ENCODE measurements at places on chromosomes 2 and 18. TPM values are rescaled to one million over a fixed set of nuclear protein-coding genes. Genes with fewer than 3 reads are reported as not detected.

The ZNF396 gene
- 1.7 TPM for total RNA-seq

- H3K4me3 ChIP-seq = no peak overlapping the region
- H3K36me3 ChIP-seq = no peaks in the 10 kb centered on the region
- DNase-seq = no peak
- H3K4me1 ChIP-seq = no peaks in the 10 kb centered on the region
- H3K27ac ChIP-seq = no peak overlapping the region
- H3K27me3 ChIP-seq = no peaks in the 10 kb centered on the region
These were observed 21.2 kb downstream of the E2F6 start for GRCh38 chr2:11444737-11445136.

DNA sequence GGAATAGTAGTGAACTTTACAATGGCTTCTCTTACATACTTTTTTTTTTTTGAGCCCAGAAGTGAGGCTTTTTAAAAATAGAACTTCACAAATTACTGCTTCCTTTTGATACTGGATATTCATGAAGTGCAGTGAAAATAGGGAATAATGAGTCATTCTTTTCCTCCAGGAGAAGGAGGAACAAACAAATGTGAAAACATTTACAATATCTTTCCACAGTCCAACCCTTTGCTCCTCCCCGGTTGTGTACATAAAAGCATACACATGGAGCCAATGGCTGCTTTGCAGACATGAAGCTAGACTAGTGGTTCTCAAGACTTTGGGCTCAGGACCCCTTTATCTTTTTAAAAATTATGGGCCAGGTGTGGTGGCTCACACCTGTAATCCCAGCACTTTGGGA, 266.9 kb downstream of the GBX2 start:
- H3K4me1 ChIP-seq = peaks cover 4% of the 10 kb centered on the region
- H3K27ac ChIP-seq = no peak overlapping the region
- DNase-seq = no peak
- H3K4me3 ChIP-seq = no peak overlapping the region
- no peaks in the 10 kb centered on the region for H3K36me3 ChIP-seq

- no peaks in the 10 kb centered on the region for H3K36me3 ChIP-seq
- peaks cover 5% of the 10 kb centered on the region for H3K4me1 ChIP-seq
- H3K27me3 ChIP-seq = no peaks in the 10 kb centered on the region
- no peak overlapping the region for H3K4me3 ChIP-seq
These were observed 192.8 kb upstream of the APCDD1 start for GRCh38 chr18:10261344-10262276.

DNA sequence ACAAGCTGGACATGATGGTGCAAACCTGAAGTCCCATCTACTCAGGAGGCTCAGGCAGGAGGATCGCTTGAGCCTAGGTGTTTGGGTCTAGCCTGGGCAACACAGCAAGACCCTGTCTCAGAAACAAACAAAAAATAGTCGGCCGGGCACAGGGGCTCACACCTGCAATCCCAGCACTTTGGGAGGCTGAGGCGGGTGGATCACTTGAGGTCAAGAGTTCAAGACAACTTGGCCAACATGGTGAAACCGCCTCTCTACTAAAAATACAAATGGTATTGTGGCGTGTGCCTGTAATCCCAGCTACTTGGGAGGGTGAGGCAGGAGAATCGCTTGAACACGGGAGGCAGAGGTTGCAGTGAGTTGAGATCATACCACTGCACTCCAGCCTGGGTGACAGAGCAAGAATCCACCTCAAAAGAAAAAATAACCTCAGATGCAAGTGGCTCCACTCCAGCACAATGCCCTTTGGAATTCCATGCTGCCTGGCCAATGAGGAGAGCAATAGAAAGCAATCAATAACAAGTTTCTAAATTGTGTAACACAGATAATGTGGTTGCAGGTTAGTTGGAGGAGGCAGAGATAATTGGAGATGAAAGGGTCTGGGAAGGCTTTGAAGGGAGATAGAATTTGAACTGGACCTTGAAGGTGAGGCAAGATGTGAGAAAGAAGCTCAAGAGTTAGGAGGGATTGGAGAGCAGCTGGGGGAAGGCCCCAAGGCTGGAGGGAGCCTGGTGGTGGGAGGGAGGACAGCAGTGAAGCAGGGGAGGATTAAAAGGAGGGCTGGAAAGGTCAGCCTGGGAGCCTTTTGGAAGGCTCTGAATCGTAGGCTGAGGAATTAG, 6.0 kb downstream of the TTC31 start:
- H3K27me3 ChIP-seq = no peaks in the 10 kb centered on the region
- DNase-seq = no peak
- H3K4me3 ChIP-seq = no peak overlapping the region
- H3K36me3 ChIP-seq = no peaks in the 10 kb centered on the region
- H3K27ac ChIP-seq = no peak overlapping the region

GRCh38 chr2:521853-522530, 155.2 kb downstream of the TMEM18 start:
- H3K36me3 ChIP-seq = no peaks in the 10 kb centered on the region
- H3K27me3 ChIP-seq = no peaks in the 10 kb centered on the region
- no peaks in the 10 kb centered on the region for H3K4me1 ChIP-seq

GRCh38 chr2:66217039-66217585, 217.8 kb upstream of the MEIS1 start:
- H3K4me3 ChIP-seq = no peak overlapping the region
- H3K27ac ChIP-seq = no peak overlapping the region
- no peaks in the 10 kb centered on the region for H3K4me1 ChIP-seq
- no peaks in the 10 kb centered on the region for H3K27me3 ChIP-seq
- no peak for DNase-seq

DNA sequence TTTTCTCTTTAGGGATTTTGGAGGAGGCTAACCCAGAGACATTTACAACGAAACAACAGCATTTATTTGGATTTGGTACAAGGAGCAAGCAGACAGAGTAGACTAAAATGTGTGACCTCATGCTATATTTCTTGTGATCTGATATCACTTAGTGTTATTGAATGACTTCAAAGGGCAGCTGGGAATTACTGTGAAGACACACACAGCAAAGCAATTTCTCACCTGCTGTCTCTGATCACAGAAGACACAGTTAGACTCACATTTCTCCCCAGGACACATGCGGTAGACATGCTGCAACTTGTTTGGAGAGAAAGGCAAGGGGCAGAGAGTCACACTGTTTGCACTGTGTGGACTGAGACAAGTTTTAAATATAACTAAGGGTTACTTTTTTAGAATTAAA, 67.5 kb downstream of the LTBP1 start:
- H3K36me3 ChIP-seq = no peaks in the 10 kb centered on the region
- H3K27me3 ChIP-seq = no peaks in the 10 kb centered on the region
- no peak for DNase-seq
- H3K27ac ChIP-seq = no peak overlapping the region
- H3K4me1 ChIP-seq = no peaks in the 10 kb centered on the region

DNA sequence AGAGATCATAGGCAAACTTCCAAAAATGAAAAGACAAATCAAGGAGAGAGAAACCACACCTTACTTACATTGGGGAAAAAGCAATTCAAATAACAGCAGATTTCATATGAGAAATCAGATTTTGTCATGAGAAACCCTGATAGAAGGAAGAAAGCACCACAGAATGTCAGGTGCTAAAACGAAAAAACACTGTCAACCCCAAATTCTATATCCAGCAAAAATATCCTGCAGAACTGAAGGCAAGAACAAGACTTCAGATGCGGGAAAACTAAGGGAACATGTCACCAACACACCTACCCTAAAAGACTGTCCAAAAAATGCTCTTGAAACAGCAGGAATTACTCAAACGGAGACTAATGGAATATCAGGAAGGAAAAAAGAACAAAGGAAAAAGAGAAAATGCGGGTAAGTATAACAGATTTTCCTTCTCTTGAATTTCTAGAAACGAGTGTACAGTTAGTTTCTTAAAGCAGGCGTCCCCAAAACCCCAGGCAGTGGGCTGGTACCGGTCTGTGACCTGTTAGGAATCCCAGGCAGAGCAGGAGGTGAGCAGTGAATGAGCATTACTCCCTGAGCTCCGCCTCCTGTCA, 7.3 kb upstream of the ID2 start:
- DNase-seq = no peak
- H3K27ac ChIP-seq = no peak overlapping the region
- no peaks in the 10 kb centered on the region for H3K27me3 ChIP-seq
- no peak overlapping the region for H3K4me3 ChIP-seq
- no peaks in the 10 kb centered on the region for H3K36me3 ChIP-seq

The NR4A2 gene
- 111 TPM for total RNA-seq

The BOLL gene
- not detected for total RNA-seq

DNA sequence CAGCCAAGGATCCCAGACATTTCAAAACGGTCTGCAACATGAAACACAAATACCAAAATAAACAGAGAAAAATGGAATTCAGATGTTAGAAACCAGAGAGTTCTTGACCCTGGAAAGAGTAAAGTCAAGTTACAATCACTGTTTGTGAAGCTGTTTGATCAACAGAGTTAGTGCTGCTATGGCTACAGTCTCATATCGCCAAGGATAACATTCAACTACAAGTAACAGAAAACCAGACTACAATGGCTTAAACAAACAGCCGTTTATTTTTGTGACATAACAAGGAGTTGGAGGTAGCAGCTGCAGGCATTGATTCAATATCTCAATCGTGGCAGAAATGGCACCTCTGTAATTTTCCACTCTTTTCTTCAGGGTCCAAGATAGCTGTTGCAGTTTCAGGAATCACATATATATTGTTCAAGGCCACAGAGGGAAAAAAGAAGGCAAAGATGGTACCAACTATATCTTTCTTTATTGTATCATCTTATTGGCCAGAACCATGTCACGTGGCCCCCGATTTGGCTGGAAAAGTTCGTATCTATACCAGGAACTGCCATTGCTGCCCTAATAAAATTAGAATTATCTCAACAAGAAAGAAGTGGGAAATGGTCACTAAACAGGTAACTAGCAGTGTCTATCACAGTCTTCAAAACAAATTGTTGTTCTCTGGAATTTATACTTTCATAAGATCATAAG, 17.7 kb upstream of the HNRNPLL start:
- H3K36me3 ChIP-seq = no peaks in the 10 kb centered on the region
- no peak for DNase-seq
- no peak overlapping the region for H3K27ac ChIP-seq
- peaks cover 2% of the 10 kb centered on the region for H3K4me1 ChIP-seq

DNA sequence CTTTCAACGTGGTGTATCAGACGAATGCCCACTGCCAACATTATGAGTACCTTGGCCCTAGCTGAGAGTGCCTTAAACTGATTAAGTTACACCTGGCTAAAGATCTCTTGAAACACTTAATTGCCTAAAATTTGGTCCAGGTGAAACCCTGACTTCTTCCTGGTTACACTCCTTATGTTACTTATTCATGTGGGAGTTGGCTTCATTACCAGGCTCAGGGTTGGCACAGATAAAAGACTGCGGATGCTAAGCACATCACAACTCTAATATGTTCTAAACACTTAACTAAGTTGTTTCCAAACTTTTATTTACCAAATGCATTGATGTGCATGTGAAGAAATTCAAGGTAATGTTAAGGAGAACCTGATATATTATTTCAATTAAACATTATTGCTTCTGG, 298.9 kb downstream of the TCF4 start:
- no peak overlapping the region for H3K27ac ChIP-seq
- no peaks in the 10 kb centered on the region for H3K36me3 ChIP-seq
- no peaks in the 10 kb centered on the region for H3K27me3 ChIP-seq

DNA sequence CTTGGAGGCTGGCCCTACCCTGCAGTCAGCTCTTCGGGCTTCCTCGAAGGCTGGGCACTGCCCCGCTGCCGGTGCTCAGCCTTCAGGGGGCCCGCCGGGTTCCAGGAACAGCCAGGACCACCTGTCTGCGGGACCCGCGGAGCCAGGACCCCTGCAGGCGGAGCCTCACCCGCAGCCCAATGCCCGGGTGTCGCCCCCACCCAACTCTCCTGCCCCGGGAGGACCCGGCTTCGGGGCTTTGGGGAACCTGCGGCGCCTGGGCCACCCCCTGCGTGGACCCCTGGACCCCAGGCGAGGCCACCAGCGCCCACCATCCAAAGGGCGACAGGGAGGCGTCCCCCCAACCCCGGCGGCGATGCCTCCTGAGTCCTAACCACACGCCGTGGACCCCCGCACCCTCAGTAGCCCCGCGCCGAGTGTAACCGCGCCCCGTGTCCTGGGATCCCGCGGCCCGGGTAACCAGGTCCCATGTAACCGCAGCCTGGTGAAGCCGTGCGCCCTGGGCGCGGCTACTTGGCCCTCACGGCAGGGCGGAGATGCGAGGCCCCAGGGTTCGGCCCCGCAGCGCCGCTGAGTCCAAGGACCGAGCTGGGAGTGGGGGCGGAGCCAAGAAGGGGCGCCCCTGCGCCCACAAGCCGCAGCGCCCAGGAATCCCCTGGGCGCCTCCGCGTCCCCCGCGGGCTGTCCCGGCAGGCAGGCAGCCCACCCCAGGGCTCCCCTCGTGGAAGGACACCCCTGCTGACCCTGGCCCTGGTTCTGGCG, 11.0 kb upstream of the UBE2F start:
- H3K4me3 ChIP-seq = peak overlapping the region; percentile 4
- H3K4me1 ChIP-seq = peaks cover 1% of the 10 kb centered on the region
- H3K36me3 ChIP-seq = no peaks in the 10 kb centered on the region

- no peak overlapping the region for H3K4me3 ChIP-seq
- H3K36me3 ChIP-seq = no peaks in the 10 kb centered on the region
- DNase-seq = no peak
- H3K4me1 ChIP-seq = peaks cover 3% of the 10 kb centered on the region
- no peaks in the 10 kb centered on the region for H3K27me3 ChIP-seq
These were observed 437.4 kb downstream of the PIK3C3 start for GRCh38 chr18:42392416-42392815.

GRCh38 chr18:75116809-75117208, 92.1 kb downstream of the PTGR3 start:
- H3K27ac ChIP-seq = no peak overlapping the region
- no peak overlapping the region for H3K4me3 ChIP-seq
- no peaks in the 10 kb centered on the region for H3K4me1 ChIP-seq
- no peaks in the 10 kb centered on the region for H3K27me3 ChIP-seq
- DNase-seq = no peak
